ENCODE measurements at places on chromosomes 2 and 18.
A peak's percentile ranks its signal among the peaks of the same experiment; 100 is the strongest.

DNA sequence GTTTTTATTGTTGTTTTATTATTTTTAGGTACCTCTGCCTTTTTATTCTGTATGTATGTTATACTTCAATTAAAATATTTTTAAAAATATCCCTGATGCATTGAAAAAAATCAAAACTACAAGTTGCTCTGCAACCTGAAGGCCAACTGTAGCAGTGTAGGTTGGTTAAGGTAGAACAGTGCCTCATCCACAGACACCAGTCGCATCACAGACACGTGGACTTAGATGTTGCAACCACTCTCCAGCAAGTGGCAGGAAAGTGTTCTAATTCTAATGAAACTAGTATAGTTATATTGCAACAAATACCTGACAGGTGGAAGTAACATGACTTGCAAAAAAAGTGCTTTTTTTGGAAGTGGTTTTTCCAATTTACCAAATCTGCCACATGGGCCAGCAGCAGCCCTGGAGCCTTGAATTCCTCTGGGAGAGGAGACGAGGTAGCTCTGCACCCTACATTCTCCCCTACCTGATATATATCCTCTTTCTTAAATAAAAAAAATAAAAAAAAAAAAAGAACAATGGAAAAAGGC, 28.4 kb upstream of the SLC3A1 start:
- no peak for DNase-seq

DNA sequence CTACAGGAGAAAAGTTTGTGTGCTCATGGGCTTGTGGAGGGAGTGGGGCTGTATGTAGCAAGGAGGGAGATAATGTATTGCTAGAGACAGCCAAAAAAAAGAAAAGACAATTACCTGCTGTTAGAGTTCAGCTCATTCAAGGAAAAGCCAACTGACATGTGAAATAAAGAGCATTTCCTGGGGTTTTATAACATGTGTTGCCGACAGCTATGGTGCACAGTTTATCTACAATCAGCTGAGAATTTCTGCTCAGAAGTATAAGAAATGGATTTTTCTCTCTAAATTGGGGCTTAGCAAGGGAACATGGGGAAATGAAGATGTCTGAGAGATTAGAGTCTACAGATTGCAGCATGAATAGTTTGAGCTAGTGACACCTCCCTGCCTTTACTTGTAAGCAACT, 674.1 kb downstream of the SUCLG1 start:
- DNase-seq: no peak

- DNase-seq: no peak
Measured at GRCh38 chr2:81299841-81300240, 995.3 kb upstream of the LRRTM1 start.

- DNase-seq: no peak
Measured at GRCh38 chr2:70827388-70827787, 7.0 kb upstream of the CLEC4F start.

DNA sequence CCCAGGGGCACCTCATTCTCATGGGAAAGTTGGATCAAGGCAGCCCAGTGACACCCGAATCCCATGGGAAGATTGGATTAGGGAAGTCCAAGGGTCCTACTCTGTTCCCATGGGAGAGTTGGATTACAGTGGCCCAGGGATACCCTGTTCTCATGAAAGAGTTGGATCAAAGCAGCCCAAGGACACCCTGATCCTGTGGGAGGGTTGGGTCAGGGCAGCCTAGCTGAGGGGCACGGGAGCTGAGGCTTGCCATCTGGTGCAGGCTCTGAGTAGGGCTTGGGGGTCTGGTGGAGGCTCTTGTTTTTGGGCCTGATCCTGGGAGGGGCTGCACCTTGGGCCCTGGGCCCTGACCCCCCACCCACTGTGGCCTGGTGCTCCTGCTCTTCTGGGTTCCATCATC, 87.1 kb downstream of the ACKR3 start:
- no peak for DNase-seq

GRCh38 chr18:77062518-77063003, 70.0 kb downstream of the MBP start:
- peak; percentile 64 for DNase-seq

DNA sequence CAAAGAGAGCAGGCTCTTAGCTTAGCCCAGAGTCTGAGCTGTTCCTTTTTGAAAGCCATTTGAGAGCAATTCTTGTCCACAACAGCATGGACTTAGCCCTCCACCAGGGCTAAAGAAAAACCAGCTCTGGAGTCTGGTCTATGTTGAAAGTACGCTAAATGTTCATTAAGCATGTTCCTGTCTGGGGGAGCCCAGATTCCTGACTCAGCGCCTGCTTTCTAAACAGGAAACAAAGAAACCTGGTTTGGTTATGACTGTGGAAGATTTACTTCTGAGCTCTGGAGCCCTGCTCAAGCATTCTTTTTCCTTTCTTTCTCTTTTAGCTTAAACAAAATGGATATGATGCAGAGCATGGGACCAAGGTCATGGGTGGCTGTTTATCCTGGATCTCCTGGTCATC, 279.8 kb downstream of the RBM43 start:
- DNase-seq: no peak

DNA sequence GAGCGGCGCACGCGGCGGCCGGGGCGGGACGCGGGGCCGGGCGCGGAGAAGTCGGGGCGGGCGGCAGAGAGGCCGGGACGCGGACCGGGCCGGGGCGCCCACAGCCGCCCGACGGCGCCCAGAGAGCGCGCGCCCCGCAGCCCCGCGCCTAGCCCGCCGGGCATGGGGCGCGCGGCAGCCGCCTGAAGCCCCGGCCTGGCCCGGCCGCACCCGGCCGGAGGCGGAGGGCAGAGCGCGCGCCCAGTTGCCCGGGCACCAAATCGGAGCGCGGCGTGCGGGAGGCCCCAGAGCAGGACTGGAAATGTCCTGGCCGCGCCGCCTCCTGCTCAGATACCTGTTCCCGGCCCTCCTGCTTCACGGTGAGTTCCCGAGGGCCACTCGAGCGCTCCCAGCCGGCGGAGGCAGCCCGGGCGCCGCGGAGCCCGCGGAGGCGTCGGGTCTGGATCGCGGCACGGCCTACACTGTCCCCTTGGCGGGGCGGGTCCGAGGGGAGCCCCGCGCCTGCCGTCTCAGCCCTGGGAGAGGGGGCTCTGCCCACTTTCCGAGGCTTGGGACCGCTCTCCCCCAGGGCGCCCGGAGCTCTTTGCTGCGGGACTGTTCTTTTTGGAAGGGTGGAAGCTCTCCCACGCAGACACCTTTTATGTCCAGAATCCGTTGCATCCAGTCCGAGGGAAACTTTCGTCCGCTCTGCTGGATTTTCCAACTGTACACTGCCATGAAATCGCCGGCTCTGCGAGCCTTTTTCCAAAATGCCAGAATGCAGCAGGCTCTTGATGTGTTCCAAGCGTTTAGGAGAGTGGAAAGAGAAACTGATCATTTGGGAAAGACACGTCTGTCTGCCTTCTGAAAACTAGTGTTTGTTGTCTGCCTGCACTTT, 484 bp downstream of the APCDD1 start:
- no peak for DNase-seq

DNA sequence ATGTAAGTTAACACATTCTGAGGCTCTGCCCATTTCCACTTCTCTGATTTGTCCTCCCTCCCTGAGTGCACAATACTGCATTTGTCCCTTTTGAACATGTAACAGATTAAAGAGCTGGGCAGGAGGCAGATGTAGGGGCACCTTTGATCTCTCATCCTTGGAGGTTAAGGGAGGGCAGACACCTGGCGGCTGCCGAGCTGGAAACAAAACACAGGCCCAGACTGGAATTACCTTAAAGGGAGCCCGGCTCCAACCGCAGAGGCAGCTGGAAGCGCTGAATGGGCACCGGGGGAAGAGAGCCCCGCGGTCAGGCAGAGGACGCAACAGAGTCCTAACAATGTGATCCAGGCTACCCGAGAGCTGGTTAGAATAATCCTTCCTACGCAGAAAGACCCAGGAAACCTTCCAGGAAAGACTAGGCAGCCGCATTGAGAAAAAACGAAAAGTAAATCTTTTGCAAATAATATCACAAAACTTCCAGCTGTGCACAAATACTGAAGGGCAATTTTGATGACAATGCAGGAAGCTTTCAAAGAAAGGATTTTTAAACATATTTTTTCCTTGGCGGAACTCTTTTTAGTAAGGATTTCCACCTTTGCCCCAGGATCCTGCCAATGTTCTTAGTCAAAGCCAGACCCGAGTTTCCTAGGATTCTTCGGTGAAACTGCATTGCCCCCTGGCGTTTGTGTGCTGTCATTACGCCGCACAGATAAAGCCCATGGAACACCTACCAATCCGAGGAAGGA, 216.0 kb downstream of the TGIF1 start:
- peak; percentile 81 for DNase-seq

DNA sequence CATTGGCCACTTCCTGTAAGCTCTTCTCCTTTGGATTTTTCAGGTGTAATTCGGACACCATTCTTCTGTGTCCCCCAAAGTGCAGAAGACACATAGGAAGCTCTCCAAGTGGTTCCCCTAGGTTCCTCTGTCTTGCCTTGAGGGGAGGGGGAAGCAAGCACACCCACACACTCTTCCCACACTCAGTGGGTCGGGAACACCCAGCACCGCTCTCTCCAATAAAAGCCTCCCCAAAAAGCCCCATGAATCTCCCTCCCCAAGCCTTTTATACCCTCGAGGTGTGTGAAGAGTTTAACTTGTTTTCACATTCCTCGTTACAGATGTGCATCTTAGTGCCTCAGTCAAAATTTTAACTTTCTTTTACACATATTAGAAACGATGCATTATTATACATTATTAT, 9.9 kb upstream of the TMEM237 start:
- DNase-seq: no peak

GRCh38 chr2:43331422-43331821, 105.0 kb upstream of the ZFP36L2 start:
- no peak for DNase-seq

GRCh38 chr2:113977660-113978523, 88.0 kb downstream of the ACTR3 start:
- DNase-seq: no peak

- no peak for DNase-seq
Measured at GRCh38 chr2:106296182-106296815, 102.2 kb upstream of the UXS1 start.

DNA sequence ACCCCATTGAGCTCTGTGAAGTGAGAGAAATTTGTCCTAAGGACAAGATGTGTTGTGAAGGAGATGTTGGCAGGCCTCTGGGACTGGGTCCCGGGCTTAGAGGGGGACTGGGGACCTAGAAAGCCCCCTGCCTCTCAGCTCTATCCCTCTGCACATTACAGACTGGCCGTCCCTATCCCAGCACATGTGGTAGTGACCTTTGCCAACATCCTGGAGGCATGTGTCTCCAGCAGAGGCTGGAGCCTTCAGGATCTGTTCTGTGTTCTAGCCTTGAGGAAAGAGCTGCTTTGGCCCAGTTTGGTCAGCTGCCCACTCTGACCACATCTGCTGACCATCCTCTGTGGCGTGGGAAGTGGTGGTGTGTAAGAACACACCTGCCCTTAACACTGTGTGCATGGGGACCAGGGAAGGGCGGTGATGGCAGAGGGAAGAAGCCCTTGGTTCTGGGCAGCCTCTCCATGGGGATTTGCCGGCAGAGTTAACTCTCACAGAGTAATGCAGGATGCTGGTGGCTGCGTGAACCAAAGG, 33.4 kb downstream of the NCK2 start:
- no peak for DNase-seq

GRCh38 chr2:69436596-69436937, 668 bp downstream of the NFU1 start:
- no peak for DNase-seq

Data from stimulated activated CD8-positive, alpha-beta memory T cell treated with anti-CD3 and anti-CD28 coated beads, Interleukin-4, amount 100 ng/mL, for 48 hours (primary cell).